MCF 10A (cell line): ENCODE measurements at places on chromosomes 4 and X. TPM values are rescaled to one million over a fixed set of nuclear protein-coding genes. Genes with fewer than 3 reads are reported as not detected.

DNA sequence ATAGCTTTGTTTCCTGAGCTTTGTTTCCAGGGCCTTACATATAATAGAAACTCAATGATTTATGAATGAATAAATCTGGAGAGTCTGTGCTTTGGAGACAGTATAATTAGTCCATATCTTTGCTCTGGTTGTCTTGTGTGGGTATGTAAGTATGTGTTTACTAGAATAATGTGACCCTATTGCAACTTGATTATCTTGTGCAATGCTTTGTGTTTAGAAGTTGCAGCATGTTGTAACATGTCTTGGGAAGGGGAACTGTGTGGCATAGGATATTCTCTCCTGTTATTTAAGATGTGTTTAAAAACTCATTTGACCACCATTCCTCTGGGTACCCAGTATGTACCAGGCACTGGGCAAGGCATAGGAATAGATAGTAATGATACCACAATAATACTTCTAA is 6.1 kb downstream of the SPATA18 start:
- peak; percentile 60 for DNase-seq

DNA sequence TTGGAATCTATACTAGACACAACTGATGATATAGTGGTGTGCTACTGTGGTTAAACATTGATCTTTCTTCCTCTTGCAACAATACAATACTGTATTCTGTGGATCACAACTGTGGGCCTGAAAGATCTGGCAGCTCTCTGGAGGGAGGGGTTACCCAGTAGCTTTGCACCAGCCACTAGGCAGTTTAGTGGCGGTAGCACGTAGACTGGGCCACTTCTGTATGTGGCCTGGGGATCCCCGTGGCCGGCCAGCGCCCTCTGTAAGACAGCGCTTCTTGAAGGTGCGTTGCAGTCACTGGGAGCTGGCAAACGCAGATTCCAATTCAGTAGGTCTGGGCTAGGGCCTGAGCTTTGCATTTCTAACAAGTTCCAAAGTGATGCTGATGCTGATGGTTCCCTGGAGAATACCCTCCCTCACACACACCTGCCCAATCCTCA is 168.6 kb downstream of the MGST2 start:
- DNase-seq, result no peak

DNA sequence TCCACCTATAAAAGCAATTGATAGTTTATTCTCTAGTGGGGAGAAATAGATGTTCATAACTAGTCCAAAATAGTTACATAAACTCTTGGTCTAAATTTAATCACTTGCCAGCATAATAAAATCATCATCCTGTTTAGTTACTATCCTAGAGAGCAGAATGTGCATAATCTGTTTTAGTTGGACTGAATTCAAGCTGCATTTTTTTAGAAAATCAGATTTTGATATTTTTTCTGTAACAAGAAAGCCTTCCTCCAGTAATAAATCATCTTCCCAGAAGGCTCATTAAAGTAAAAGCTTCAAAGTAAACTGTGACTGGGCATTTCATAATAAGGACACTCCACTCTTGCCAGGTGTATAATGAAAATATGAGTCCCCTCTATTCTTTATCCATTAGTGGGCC is 453.1 kb downstream of the TRAM1L1 start:
- no peak for DNase-seq

- DNase-seq, result peak; percentile 76
Measured at GRCh38 chrX:12901486-12901885, 4.9 kb upstream of the TLR8 start.

Gene ZXDB
- total RNA-seq, result 14.0 and 14.8 TPM in 2 replicates

GRCh38 chr4:32624943-32625603 is 1904.9 kb downstream of the PCDH7 start:
- DNase-seq, result no peak

DNA sequence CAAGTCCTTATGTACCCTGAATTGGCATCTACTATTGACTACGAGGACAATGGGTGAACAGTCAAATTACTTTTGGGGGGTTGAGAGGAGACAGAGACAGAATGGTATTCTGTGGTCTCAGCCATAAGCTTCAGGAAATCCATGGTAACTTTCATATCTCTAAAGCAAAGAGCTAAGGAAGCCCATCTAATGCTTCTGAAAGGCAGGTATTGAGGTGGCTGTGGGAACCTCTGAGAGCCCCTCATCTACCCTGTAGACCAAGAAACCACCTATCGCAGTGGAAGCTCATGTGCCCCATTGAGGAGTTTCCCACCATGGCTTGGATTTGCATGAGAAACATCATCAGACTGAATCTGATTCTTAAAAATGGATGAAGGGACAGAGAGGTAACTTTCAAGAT is 23.1 kb upstream of the BMP2K start:
- no peak for DNase-seq

DNA sequence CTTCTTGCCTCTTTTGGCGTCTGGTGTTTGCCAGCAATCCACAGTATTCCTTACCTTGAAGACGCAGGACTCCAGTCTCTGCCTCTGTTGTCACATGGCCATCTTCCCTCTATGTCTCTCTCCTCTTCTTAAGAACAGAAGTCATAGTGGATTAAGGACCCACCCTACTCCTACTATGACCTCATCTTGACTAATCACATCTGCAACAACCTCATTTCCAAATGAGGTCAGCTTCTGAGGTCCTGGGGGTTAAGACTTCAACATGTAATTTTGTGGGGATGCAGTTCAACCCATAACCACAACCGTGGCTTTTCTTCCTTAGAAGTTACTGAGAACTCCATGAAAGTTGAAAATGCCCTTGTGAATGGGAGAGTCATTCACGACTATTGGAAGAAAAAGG is 23.3 kb downstream of the TLR8 start:
- no peak for DNase-seq

DNA sequence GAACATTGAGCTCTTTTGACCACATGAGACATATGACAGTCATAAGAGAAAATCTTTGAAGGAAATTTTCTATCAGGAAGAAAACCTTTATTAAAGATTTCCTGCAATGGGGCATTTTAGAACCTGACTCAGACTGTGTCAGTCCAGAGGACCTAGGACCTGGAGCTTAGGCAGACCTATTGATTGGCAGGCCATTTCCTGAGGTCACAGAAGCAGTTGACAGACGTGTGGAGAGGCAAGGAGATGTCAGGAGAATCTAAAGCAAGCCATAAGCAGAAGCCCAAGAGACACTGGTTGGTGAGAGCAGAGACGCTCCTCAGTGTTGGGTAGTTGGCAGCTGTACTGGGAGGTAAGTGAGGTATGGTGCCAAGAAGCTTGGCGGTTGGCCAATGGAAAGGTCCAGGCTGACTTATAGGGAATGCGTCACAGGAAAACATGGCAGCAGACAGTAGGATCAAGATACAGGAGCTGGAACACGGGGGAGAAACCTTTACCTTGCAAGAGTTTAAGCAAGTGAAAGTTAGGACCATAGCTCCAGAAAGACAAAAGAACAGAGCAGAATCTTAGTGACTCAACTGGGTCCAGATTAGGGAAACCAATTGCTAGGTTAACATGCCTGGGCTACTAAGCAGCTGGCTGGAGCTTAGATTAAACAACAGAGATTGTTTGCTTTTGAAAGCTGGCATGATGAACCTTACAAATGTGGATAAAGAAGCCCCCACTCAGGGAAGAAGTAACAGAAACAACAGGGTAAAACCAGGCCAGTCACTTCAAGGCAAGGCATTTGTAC is 18.6 kb downstream of the PALLD start:
- peak; percentile 89 for DNase-seq

DNA sequence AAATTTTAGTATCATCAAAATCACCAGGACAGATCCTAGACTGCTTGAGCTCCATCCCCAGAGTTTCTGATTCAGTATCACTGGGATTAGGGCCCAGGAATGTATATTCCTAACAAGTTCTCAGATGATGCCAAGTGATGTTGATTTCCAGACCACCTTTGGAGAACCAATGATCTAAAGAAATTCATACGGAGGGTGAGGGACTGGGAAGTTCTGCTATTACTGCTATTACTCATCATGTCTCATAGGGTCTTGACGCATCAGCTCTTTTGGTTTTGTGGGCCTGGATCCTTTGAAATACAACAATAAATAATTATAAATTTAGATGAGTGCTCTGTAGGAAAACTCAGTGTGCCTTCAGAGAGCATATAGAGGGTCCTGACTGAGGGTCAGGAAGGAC is 59.8 kb upstream of the LGI2 start:
- no peak for DNase-seq

Gene NHS
- 3.6 and 6.2 TPM in 2 replicates for total RNA-seq

Gene ATP8A1
- 0.19 and 0.34 TPM in 2 replicates for total RNA-seq

Gene TMEM128
- total RNA-seq, result 26.8 and 31.5 TPM in 2 replicates

GRCh38 chr4:130699004-130699403 is 1603.1 kb downstream of the C4orf33 start:
- DNase-seq, result no peak

- no peak for DNase-seq
Measured at GRCh38 chr4:152628128-152628527, 51.7 kb downstream of the TMEM154 start.

GRCh38 chr4:6208416-6208815 is 8.1 kb upstream of the JAKMIP1 start:
- no peak for DNase-seq

GRCh38 chr4:173182403-173182802 is 13.8 kb downstream of the GALNT7 start:
- peak; percentile 72 for DNase-seq

- DNase-seq, result peak; percentile 11
Measured at GRCh38 chr4:66562276-66562806, 892.1 kb upstream of the EPHA5 start.
